ENCODE measurements at places on chromosomes 6 and 20.

DNA sequence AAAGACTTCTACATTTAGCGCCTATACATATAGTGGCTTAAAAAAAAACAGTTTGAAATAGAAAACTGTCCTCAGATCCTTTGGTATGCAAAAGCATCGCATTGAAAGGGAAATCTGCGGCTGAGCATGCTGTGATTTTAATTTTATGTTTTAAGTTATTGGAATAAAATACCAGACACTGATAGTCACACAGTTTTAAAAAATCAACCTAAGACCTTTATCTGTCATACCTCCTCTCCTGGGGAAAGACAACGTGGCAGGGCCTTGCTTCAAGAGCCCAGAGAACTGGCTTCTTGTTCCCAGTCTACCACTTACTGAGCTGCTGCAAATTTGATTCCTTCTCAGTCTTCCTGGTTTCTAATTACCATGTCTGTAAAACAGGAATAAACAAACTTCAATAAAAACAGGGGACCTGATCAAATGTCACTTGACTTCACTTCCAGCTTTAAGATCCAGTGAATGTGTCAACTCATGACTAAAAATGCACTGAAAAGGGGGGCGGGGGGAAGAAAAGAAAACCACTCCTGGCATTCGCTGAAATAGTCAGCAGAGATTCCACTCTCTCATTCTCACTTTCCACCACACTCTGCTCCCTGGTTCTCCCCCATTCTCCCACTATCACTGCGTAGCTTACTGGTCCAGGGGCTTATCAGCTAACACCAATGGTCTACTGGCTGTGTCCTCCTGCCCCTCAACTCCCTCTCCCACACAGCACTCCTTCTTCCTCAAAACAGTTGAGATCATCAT, 494.7 kb upstream of the MARCKS start:
- no peak for DNase-seq

- no peak for DNase-seq
These were observed 745.6 kb upstream of the MARCKS start for GRCh38 chr6:113111550-113111949.

GRCh38 chr20:4329232-4329631, 313.9 kb upstream of the RNF24 start:
- DNase-seq, result no peak

DNA sequence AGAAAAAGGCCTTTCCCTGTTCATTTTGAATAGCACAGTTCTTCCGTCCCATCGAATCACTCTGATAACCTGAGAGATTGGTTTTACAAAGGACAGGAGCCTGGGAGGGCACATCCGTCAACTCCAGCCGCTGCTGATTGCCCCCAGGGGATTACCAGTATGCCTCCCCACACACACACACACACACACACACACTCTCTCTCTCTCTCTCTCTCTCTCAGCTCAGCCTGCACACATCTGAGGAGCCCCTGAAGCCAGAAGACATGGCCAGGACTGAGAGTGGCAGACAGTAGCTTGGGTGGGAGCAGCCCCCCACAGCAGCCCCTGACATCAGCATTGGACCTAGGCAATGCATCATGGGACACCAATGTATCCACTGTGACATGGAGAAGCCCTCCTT, 13.2 kb upstream of the CDH4 start:
- no peak for DNase-seq

DNA sequence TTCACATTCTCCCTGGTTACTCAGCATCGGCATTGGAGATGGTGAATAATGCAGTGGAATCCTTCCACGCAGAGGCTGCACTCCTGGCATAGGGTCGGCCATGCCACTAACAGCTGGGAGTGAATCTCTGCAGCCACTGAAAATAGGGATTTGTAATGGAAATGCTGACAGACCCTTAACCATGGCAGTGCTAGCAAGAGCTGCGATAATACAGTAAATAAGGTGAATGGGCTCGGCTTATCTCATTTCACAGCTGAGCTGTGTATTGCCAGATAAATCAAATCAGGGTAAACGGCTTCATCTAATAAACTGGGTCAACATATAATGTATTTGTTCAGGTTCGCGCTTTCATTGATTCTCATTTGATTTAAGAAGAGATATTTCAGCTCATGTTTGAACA, 156.8 kb downstream of the SLC35B3 start:
- DNase-seq, result no peak

GRCh38 chr20:53291548-53291947, 302.1 kb downstream of the ZNF217 start:
- peak; percentile 3 for DNase-seq

DNA sequence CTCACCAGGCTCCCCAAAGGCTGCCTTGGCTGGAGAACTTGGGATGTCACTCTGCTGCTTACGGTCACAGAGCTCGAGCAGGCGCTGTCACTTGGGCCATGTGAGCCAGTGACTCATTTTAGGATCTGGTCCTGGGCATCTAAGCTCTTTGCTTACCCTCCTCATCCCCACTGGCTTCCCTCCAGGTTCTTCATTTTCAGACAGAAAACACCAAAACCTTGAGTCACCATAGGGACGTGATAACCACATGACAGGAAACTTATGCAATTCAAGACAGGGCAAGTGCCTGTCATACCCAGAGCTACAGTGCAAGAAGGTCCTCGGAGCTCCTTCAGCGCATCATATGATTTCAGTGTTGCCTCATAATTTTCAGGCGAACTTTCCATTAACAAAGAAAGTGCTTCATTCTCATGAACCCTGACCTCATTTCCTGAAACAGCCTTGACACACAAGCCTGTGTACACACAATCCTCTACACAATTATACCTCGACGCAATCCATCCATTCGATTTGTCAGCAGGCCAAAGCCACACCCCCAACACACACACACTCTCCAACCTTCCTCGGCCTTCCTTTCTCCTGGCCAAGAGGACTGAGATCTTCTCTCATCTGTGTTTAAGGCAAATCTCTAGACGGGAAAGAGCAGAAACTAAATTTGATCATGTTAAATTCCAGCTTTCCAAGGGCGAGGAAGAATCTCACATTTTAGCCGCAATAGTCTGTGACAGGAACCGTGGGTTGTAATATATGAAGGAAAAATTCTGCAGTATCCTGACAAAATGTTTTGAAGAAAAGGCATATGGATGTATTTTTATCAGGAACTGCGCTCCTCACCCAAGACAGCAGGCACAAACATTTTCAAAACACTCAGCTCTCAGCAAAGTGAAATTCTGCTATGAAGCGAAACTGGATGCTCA, 25.3 kb downstream of the TBC1D7 start:
- DNase-seq, result peak; percentile 49

DNA sequence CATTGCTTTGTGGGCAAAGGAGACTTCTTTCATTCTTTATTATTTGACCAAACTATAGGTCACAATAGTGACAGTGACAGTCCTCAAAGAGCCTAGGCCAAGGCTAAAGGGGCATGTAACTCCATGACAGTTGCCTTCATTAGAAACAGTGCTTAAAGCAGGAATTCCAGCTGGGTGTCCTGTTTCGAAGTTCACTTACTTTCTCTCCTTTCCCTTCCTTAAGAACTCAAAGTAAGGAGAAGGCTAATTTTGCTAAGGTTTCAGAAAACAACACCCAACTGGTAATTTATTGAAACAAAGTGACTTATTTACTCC, 48.1 kb upstream of the HEY2 start:
- no peak for DNase-seq

GRCh38 chr6:16140607-16141006, 11.7 kb downstream of the MYLIP start:
- no peak for DNase-seq

DNA sequence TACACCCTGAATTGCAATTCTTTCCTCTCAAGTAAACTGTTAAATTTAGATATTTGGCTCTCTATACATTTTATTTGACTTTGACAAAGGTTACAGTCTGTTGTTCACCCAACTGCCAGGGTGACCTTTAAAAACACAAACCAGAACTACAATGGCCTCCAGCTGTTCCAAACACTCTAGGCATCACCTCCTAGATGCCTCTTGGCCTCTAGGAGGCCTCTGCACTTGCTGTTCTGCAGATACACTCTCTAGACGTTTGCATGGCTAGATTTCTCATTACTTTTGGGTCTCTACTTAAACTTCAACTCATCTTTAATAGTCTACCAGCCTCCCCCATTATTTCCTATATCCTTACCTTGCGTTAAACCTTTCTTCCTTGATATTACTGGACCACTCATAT, 102.8 kb upstream of the BEND3 start:
- DNase-seq, result no peak

GRCh38 chr20:17316316-17317038, 89.6 kb downstream of the PCSK2 start:
- DNase-seq, result no peak

- no peak for DNase-seq
These were observed 100.0 kb downstream of the RWDD2A start for GRCh38 chr6:83292900-83293843.

DNA sequence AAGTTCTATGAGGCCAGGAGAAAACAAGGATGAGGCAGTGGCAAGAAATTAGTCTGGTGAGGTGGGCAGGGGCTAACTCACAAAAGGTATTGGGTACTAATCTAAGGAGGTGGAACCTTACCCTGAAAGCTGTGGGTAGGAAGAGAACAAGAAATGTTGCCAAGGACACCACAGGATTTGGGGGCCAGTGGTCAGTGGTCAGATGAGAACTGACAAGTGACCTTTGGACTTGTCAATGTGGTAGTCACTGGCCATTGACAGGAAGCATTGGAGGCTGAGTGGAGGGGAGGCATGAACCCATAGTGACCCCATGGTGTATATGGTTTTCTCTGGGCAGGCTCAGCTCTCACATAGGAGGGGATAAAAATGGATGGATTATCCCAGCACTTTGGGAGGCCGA, 25.3 kb upstream of the SMIM29 start:
- no peak for DNase-seq

DNA sequence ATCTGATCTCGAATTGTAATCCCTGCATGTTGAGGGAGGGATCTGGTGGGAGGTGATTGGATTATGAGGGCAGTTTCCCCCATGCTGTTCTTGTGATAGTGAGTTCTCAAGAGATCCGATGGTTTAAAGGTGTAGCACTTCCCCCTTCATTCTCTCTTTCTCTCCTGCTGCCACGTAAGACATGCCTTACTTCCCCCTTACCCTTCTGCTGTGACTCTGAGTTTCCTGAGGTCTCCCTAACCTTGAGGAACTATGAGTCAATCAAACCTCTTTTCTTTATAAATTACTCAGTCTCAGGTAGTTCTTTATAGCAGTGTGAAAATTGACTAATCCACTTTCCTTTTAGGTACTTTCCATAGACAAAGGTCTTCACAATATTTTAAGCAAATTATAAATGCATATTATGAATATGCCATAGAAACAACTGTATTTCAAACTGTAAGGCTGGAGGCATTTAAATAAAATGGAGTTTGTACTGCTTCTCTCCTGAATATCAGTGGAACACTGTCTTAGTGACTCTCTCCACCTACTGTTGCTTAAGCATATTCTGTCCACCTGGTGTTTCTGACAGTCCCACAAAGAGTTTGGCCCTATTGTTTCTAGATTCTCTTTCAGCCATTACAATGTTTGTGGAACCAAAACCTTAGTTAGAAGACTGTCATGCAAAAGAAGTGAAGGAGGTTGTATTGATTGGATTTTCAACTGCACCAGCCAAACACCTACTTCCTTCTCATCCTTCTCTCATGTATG, 24.3 kb upstream of the IL17A start:
- DNase-seq, result peak; percentile 34

DNA sequence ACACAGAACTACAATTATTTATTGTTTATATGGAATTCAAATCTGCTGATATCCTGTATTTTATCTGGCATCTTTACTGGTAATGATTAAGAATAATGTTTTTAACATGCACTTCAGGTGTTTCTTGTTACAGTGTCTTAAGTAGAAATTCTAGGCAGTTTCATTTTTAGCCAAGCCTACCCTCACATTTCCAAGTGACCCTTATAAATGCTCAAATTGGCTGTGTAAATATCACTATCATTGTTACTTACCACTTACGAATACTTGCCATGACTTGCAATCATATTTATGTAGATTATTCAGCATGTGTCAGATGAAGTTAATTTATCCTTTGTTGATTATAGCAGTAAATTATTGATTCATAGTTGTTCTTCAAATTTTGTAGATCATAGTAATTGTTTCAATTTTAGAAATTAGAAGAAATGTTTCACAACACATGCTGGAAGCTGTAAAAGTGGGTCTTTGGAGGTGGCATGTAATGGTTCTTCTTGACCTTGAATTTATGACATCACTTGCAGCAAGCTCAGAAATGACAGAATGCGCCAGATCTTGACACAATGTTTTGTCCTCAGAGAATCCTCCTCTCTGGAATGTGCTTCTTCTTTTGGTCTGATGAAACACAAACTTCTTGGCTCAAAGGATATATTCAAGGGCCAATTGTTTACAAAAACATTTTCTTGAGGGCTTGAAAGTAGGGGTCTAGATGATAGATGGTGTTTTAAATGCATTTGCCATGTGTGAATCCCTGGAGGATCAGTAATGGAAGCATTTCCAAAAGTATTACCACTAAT, 471.8 kb downstream of the COL12A1 start:
- no peak for DNase-seq

DNA sequence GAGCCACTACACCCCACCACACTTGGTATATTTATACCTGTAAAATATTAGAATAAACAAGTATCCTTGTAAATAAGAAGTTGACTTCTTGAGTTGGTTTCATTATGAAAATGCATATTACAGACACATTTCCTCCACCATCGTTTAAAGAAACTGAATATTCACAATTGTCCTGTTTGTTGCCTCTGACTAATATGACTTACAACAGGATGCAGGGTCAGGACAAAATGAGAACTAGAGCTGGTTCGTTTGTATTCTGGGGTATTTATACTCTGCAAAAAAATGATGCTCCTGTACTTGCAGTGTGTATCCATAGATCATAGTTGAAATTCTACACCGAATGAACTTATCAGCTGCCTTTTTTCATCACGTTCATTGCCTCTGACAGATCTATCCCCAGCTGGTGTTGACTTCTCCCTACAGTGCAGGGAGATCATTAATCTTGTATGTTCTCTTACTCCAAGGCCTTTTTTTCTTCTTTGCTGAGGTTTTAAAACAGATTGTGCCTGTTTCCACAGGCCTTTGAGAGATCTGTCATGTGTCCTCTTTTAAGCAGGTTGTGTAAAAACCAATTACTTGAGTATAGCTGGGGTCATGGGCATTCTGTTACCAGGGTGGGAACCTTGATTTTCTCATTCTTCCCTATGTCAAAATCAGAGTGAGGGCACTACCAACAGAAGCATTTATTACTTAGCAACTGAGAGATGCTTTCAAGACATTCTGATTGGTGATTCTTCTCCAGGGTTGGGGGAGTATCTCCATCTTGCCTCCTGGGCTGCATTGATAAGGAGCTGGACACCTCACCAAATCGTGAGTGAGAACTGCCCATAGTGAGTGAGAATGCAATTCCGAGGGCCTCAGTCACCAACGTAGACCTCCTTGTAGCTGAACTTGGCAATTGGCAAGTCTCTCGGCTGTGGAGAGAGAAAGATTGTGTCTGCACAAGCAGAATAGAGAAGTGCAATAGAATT, 78.8 kb upstream of the CD83 start:
- no peak for DNase-seq

DNA sequence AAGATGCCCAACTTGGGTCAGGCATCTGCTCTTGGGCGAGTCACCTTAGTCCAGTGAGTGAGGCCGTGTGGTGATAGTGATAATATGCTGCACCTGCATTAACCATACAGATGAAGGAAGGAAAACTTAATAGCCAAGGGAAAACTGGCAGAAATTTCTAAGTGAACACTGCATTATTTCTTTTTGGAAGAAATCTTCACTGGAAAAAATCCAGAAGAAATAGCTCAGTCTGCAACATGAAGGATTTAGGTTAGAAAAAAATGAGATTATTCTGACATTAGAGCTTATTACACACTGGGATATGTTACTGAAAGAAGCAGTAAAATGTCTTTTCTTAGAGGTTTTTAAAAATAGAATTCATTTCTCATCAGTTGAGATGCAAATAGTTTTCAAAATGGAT, 947.3 kb downstream of the KIF16B start:
- DNase-seq, result no peak

GRCh38 chr6:26215585-26216358, 128.5 kb downstream of the HFE start:
- DNase-seq, result no peak

Measured in activated CD4-positive, alpha-beta T cell treated with anti-CD3 and anti-CD28 coated beads, Interleukin-2, amount 50 U/mL, for 48 hours (primary cell).